ENCODE measurements at places on chromosomes 1 and 21. TPM values are rescaled to one million over a fixed set of nuclear protein-coding genes. Genes with fewer than 3 reads are reported as not detected.

The CDC14A gene
- 2.5 TPM for total RNA-seq

The TFF1 gene
- total RNA-seq, result 29.3 TPM

The REG4 gene
- total RNA-seq, result not detected

The MYOG gene
- total RNA-seq, result not detected

The CELSR2 gene
- total RNA-seq, result 5.7 TPM

The DENND2C gene
- 0.39 TPM for total RNA-seq

The OR2T29 gene
- total RNA-seq, result not detected

The MORC3 gene
- total RNA-seq, result 5.6 TPM

The PROX1 gene
- total RNA-seq, result 0.12 TPM

The LAMTOR2 gene
- 160 TPM for total RNA-seq

The ACTN2 gene
- total RNA-seq, result 0.14 TPM

The FCAMR gene
- total RNA-seq, result not detected

The NME7 gene
- total RNA-seq, result 37.1 TPM

The RAB3B gene
- 5.1 TPM for total RNA-seq

The TFF3 gene
- not detected for total RNA-seq

The CELA2A gene
- total RNA-seq, result 0.13 TPM

The C4BPB gene
- 1.6 TPM for total RNA-seq

The PSEN2 gene
- total RNA-seq, result 30.2 TPM

The KLF17 gene
- 0.34 TPM for total RNA-seq

The KCNJ10 gene
- total RNA-seq, result not detected

The BMP8A gene
- total RNA-seq, result 0.07 TPM

The LRRC38 gene
- not detected for total RNA-seq

The VANGL2 gene
- 1.0 TPM for total RNA-seq

The POLR3GL gene
- total RNA-seq, result 10.8 TPM

The ADAMTSL4 gene
- total RNA-seq, result 5.6 TPM

The ATAD3C gene
- not detected for total RNA-seq

The SLC45A3 gene
- 5.9 TPM for total RNA-seq

The OR2G3 gene
- not detected for total RNA-seq

The GBP6 gene
- total RNA-seq, result not detected

The ZFP69 gene
- total RNA-seq, result not detected

The PALMD gene
- total RNA-seq, result 0.32 TPM

The SMIM34 gene
- not detected for total RNA-seq

The FAM151A gene
- total RNA-seq, result 0.05 TPM

The TDRD5 gene
- 0.06 TPM for total RNA-seq
